Stimulated activated effector memory CD8-positive, alpha-beta T cell treated with anti-CD3 and anti-CD28 coated beads, Interleukin-12 subunit alpha, Interleukin-12 subunit beta, amount 100 ng/mL, for 72 hours (primary cell): ENCODE measurements at places on chromosomes 3 and 15.

GRCh38 chr3:71510510-71510909, 73.0 kb downstream of the FOXP1 start:
- no peak for DNase-seq

- DNase-seq = no peak
Measured at GRCh38 chr15:53256457-53256856, 466.3 kb upstream of the ONECUT1 start.

DNA sequence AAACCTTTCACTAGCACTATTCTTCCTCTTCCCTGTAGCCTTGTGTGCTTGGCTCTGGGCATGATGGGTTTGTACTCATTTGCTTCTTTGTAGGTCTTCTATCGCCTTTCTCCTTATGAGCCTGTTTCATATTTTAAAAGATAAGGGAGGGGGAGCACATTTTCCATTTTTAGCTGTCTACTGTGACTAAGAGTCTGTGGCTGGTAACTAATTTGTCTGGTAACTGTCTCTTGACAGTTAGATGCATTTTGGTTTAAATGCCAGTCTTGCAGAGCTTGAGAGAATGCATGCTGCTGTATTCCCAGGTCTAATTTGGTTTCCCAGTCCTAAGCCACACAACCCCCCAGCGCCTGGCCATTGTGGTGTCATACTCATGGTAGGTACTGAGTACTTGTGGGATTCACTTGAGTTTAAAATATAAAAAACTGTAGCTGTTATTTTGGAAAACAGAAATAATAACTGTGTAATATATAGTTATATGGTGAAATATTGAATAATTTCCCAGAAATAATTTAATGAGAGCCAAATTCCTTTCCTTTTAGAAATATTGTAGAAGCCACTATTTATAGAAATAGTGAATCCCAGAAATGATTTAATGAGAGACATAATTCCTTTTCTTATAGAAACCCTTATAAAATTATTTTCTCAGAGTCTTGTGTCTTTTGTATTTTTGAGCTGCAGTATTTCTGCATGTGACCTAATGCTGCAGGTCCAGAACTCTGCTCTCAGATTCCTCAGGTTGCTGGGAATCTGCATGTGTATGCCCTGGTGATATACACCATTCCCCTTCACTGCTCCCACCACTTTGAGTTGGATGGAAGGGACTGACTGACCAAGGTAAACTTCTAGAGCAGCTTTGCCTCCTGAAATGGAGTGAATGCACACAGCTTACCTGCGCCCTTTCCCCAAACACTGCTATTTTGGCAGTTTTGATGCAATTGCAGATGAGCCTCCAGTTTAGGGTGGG, 13.9 kb upstream of the GPR171 start:
- no peak for DNase-seq

- DNase-seq = no peak
Measured at GRCh38 chr15:47822048-47822447, 104.7 kb downstream of the SEMA6D start.

GRCh38 chr3:51024765-51025632, 350.3 kb downstream of the DOCK3 start:
- DNase-seq = peak; percentile 68

DNA sequence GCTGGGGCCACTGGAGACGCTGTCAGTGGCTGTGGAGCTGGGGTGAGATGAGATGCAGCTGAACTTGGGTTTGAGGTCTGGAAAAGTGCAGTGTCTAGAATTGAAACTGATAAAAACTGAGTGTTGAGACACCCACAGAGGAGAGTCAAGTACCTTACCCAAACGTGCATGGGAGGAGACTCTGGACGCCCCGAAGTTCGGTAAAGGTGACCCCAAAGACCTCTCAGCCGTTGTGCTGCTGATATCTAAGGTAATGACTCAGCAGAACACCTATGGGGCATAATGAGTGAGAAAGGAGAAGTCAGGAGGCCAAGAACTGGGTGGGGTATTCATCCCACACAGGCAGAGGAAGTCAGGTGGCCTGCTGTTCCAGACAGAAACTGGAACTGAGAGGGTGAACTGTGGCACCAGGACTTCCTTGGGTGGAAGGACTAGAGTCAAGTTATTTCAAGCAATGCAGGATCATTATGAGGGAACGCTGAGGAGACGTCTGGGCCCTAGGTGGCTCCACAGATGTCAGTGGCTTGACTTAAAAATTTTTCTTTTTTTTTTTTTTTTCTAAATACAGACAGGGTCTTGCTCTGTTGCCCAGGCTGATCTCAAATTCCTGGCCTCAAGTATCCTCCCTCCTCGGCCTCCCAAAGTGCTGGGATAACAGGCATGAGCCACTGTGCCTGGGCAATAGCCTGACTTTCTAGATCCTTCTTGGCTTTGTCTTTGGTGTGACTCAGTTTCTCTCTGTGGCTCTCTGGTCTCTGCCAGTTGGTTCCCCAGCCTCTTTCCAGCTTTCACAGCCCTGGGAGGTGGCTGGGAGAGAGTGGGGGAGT, 67.6 kb upstream of the GCNT3 start:
- DNase-seq = no peak

DNA sequence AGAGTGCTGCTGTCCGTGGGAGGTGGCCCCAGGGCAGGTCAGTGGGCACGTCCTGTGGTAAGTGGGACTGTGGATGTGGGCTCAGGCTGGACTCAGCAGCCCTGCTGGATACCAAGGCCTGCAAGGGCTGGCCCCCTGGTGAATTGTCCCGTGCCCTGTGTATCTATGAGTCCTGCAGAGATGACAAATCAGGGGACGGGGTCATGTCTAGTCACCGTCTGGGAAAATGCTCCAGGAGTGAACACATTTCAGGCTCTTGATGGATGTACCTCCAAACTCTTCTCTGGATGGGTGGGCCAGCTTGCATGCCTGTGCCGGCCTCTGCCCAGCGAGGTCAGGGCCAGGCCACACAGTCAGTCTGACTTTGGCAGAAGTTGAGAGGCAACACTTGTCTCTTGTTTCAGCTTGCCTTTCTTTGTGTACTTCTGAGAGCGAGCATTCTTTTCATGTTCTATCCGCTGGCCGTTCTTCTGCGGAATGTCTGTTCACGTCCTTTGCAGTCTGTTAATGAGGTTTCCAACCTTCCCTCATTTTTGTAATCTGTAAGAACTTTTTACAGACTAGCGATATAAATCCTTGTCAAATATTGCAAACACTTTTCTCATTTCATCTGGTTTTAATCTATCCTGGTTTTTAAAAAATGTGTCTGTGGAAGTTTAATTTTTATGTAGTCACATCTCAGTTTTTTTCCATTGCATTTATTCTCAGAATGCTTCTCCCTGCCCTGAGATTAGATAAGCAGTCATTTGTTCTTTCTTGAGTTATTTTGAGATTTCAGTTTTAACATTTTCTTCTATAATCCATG, 11.4 kb upstream of the STAB1 start:
- no peak for DNase-seq

DNA sequence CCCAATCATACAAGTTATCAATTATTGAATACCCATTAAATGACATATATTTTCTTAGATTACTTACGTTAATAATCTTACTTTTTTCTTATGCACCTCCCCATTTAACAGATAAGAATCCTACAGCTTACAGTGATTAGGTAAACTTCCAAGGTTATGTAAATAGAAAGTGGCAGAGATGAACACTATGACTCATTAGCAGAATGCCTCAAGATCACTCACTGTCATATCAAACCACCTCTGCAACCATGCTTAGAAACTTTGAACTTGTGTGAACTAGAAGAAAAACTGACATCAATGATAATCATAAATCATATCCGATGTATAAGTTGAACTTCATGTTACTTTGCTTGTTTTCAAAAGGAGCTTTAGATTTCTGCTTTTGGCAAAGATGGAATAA, 911.6 kb upstream of the ARPP21 start:
- DNase-seq = no peak

- no peak for DNase-seq
Measured at GRCh38 chr15:89051875-89052274, 36.4 kb upstream of the ABHD2 start.

DNA sequence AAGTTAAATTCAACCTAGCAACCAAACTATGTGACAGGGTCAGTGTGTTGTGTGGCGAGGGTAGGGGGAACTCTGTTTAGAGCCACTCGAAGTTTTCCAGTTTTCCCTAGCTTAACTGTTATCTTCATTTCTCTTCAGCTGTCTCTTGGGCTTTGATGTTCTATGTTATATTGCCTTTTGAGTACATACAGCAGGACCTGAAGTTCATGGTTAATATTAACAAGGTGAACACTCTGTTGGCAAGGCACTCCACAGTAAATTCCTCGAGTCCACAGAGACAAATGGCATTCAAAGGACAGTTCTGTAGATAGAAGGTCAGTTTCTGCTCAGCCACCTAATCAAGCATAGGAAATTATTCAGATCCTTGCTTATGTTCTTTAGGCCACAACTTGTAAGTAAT, 147.9 kb upstream of the DPH6 start:
- no peak for DNase-seq

GRCh38 chr15:52233405-52233804, 42.2 kb upstream of the GNB5 start:
- DNase-seq = no peak

GRCh38 chr15:67176195-67176971, 78.1 kb downstream of the AAGAB start:
- DNase-seq = no peak

- no peak for DNase-seq
Measured at GRCh38 chr3:123314359-123315270, 112.9 kb downstream of the SEC22A start.

DNA sequence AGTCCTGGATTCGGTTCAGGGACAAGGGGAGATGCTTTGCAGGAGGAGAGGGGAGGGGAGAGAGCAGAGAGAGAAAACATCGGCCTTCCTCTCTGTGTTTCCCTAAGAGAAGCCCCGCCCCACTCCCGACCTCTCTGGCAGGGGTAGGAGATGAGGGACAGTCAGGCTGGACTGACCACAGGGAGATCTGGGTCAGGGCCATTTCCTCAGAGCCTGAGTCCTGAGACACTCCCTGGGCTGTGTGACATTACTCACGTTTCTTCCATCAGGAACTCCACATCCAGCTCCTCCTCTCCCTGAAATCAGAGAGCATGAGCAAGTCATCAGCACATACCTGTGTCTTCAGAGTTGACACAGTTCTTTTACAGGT, 9.1 kb downstream of the PLA2G4D start:
- no peak for DNase-seq

DNA sequence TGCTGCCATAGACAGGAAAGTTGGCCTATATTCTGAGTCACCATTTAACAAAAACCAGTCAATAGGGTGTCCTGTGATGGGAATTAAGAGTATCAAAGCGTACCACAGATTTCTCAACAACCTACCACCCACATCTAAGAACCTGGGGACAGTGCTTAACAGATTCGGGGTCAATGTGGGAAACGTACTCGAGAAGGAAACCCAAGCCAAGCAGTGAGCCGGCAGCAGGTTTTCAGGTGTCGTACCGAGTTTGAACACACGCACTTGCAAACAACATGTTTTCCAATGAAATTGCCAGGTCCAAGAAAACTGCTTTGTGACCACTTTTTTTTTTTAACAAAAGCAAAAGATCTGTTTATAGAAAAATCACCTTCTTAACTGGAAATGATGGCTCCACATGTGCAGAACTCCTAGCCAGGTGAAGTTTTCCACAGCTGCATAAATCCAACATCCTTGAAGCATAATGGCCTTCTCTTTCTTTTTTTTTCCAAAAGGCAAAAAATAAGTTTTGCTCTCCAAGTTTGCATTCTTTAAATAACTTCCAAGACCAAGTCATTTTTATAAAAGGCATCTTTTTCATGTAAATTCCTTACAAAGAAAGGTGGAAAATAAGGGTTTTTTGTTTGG, 45.7 kb downstream of the ADAMTS17 start:
- no peak for DNase-seq

DNA sequence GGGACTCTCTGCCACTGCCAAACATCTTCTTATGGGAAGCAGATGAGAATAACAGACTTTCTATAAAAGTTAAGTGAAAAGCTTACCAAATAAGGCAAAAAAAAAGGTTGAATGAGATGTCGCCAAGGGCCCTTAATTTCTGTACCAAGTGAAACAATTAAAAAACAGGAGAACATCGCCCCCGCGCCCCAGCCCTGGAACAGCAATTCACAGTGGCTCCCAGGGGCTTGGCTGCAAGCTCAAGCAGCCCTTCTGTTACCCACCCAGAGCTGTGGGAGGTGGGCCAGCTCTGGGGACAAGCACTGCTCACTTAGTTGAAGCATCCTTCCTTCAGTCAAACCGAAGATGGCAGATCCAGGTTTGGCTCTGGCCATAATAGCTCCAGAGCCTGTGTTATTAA, 208.0 kb downstream of the ERC2 start:
- no peak for DNase-seq

DNA sequence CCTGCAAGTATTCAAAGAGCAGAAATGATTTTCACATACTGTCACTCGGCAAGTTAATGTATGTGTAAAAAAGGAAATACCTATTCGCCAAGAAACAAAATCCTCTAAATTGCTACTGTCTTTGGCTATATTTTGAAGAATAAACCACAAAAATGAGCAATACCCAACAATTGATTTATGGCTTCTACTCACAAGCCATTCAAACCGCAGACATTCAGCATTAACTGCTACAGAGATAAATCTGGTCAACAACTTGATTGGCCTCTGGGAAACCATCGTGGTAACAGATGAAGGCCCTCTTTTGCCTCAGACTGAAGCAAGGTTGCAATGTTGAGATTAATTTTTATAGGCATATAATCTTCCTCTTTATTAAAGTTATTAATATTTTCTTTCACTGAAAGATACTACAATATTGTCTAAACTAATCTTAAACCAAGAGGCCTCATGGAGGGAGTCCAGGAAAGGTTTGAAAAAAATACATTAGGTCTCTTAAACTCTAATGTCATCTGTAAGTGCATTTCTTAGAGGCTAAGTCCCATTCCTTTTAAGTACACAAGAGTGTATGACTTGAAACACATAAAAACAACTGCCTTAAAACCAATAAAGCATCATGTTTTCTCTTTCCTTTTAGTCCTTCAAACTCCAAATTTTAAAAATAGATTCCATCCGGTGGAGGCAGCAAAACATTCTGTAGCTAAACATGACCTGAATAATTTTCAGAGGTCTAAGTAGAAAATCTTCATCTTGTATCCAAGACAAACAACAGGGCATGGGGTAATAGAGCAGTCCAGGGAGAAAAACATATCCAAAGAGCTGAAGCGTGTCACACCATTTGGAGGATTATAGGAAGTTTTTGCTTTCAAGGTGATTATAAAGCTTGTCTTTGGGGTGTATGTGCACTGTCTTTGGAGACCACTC, 162.4 kb upstream of the TGFBR2 start:
- DNase-seq = no peak

DNA sequence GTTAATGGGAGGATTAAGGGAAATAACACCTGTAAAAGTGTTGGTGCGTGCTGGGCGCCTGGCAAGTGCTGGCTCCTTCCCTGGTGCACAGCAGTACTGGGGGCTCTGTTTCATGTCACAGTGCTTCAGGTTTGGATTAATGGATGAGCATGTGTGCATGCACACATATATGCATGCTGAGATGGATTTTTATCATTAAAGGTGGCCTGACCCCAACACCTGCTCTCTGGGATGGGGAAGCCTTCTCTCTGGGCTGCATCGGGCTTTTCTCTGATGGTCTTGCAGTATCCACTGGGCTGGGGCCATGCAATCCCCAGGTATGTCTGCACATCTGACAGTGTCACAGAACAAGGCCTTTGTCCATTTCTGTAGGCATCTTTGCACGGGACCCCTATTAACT, 127.5 kb upstream of the PLXNA1 start:
- DNase-seq = no peak
